Osteoblast (primary cell): ENCODE measurements at places on chromosomes 1 and 21. TPM values are rescaled to one million over a fixed set of nuclear protein-coding genes. Genes with fewer than 3 reads are reported as not detected.

Gene VAMP3
- 101 and 103 TPM in 2 replicates for total RNA-seq

Gene G0S2
- total RNA-seq: 10.5 and 11.2 TPM in 2 replicates

Gene SLC25A24
- total RNA-seq: 41.3 and 42.3 TPM in 2 replicates

Gene PLXNA2
- 2.7 and 3.3 TPM in 2 replicates for total RNA-seq

Gene S100A7
- not detected in 2 replicates for total RNA-seq

Gene VCAM1
- total RNA-seq: 382 and 511 TPM in 2 replicates

Gene DIO1
- total RNA-seq: not detected in 2 replicates

Gene NTRK1
- 0.36 and 0.88 TPM in 2 replicates for total RNA-seq

Gene LRRC71
- total RNA-seq: 0.36 and 0.59 TPM in 2 replicates

Gene OR2T35
- not detected in 2 replicates for total RNA-seq

Gene UTS2
- total RNA-seq: under 0.01 and 0.29 TPM in 2 replicates

Gene CYP2J2
- not detected in 2 replicates for total RNA-seq

Gene FCRL3
- total RNA-seq: not detected in 2 replicates

Gene SYNC
- 129 and 139 TPM in 2 replicates for total RNA-seq

Gene PRKAA2
- total RNA-seq: 0.88 and 1.1 TPM in 2 replicates

Gene KRTAP21-2
- not detected in 2 replicates for total RNA-seq

Gene MAEL
- not detected in 2 replicates for total RNA-seq

Gene RHEX
- total RNA-seq: not detected in 2 replicates

Gene MYOM3
- under 0.01 TPM in 1 of 2 replicates, not detected in the other for total RNA-seq

Gene RAB7B
- total RNA-seq: 7.6 and 7.7 TPM in 2 replicates

Gene KPRP
- total RNA-seq: not detected in 2 replicates

Gene ATP1A4
- not detected in 2 replicates for total RNA-seq

Gene LIN28A
- not detected in 2 replicates for total RNA-seq

Gene OLIG2
- total RNA-seq: not detected in 2 replicates

Gene GOLT1A
- not detected in 2 replicates for total RNA-seq

Gene IVL
- not detected in 2 replicates for total RNA-seq

Gene IL19
- not detected in 2 replicates for total RNA-seq

Gene TNNT2
- total RNA-seq: not detected in 2 replicates

Gene CASQ1
- total RNA-seq: 0.29 and 0.36 TPM in 2 replicates

Gene TAL1
- not detected in 2 replicates for total RNA-seq

Gene FCRL6
- total RNA-seq: not detected in 2 replicates

Gene SDC3
- total RNA-seq: 38.0 and 39.8 TPM in 2 replicates

Gene SPRR3
- not detected in 2 replicates for total RNA-seq

Gene SMIM1
- not detected in 2 replicates for total RNA-seq

Gene HHAT
- total RNA-seq: 5.1 and 7.4 TPM in 2 replicates

Gene KISS1
- total RNA-seq: not detected in 2 replicates

Gene SPATA21
- not detected in 2 replicates for total RNA-seq

Gene SPRR2E
- not detected in 2 replicates for total RNA-seq

Gene MAN1C1
- 16.3 and 28.0 TPM in 2 replicates for total RNA-seq

Gene ZFP69B
- total RNA-seq: 4.7 and 5.6 TPM in 2 replicates

Gene SYPL2
- 0.88 and 1.8 TPM in 2 replicates for total RNA-seq

Gene CELA3B
- not detected in 2 replicates for total RNA-seq

Gene TCP10L
- 0.72 TPM in 1 of 2 replicates, not detected in the other for total RNA-seq

Gene AKR1A1
- total RNA-seq: 129 and 136 TPM in 2 replicates

Gene KRTAP12-1
- not detected in 2 replicates for total RNA-seq

Gene HLX
- total RNA-seq: 7.4 and 9.0 TPM in 2 replicates

Gene OR2L5
- total RNA-seq: not detected in 2 replicates

Gene HTR6
- under 0.01 TPM in 1 of 2 replicates, not detected in the other for total RNA-seq
